ENCODE measurements at places on chromosomes 6 and 20.

- no peak for DNase-seq
Observed at GRCh38 chr20:48826883-48827771, 672 bp downstream of the PREX1 start.

DNA sequence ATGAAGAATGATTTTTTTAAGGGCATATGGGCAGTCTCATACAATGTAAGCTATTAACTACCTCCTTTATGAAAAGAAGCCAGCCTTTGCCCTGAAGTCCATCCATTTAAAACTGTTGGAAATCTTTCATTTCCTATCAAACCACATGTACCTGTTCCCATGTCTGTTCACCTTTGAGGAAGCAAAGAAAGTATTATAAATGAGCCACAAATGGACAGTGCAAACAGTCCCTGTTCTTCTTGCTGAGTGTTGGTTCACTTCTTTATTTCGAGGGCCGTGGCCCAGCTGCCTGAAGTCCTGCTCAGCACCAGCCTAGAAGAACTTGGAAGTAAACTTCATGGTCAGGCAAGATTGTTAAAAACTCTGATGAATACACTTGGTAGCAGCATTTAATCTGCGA, 112.4 kb downstream of the TMEM242 start:
- DNase-seq: no peak

DNA sequence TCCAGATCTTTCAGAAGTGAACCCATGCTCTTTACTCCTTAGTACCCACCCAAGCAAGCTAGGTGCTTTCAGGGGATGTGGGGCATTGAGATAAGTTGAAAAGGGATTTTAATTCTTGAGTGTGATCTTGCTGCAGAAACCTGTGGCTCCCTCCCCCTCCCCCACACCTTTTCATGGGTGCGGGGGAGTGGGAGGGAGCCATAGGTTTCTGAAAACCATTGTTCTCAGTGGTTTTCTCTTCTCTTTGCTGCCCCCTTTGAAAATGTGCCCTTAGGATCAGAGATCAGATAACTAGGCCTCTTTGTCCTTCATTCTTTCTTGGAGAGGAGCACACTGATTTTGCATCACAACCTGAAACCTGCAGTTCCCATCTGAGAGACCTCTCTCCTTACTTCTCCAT, 2.4 kb downstream of the PCSK2 start:
- DNase-seq: no peak

- no peak for DNase-seq
Observed at GRCh38 chr6:42419490-42420280, 32.0 kb downstream of the TRERF1 start.

DNA sequence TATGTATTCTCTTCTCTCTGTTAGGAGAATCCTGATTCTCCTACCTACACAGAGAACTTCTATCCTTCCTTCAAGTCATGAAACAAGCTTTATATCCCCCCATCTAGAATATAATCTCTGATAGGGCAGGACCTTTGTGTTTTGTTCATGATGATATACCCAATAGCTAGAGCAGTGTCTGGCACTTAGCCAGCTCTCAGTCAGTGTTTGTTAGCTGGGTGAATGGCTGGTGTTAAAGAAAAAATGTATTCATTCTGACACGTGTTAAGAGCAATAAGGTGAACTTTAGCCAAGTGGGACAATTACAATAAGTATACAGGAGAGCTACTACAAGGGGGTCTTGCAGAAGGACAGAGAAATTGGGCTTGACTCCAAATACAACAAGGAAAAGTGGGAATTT, 34.3 kb upstream of the TNFRSF21 start:
- DNase-seq: no peak

GRCh38 chr6:41713650-41714291, 21.6 kb downstream of the TFEB start:
- no peak for DNase-seq

DNA sequence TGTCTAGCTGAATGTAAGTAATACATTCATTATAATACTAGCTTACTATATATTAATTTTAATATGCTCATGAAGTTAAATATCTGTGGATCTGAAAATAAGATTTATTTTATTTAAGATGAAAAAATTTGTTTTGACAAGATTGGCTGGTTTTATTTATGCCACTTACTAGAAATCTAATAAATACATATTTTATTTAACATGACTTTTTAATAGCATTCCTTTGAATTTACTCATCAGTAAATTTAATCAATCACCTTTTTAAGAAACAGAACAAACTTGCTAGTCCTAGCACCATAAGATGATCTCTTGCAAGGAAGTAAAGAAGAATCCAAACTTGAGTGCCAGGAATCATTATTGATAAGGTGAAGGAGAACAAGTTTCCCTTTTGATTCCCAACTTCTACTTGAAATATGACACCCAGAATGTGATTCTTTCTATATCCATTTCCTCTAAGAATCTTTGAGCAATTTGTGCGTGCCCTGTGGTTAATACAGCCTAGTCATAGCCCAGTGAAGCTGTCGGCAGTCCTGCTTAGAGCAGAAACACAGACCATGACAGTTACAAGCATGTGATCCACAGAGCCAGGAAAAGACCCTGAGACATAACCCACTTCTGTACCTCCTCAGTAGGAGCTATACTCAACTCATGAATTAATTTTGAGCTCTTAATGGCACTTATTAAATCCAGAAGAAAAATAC, 282.3 kb upstream of the QKI start:
- no peak for DNase-seq

DNA sequence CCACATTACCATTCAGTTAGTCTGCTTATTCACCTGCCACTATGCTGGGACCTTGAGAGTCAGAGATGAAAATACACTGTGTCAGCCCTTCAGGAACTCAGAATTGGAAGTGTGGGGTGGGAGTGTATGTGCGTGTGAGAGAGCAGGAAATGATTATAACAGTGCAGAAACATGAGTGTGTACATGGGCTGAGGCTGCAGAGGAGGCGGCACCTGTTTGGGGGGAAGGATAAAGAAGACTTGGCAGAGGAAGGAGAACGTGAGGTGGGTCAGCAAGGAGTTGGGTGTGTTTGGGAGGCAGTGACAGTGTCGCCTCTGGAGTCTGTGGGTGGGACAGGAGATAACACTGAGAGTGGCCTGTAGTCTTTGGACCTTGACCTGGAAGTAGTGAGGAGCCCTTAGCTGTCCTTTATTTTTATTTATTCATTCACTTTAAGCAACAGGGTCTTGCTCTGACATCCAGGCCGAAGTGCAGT, 3.1 kb downstream of the CHMP4B start:
- DNase-seq: no peak

- DNase-seq: no peak
Observed at GRCh38 chr6:49339096-49339495, 124.0 kb downstream of the MMUT start.

DNA sequence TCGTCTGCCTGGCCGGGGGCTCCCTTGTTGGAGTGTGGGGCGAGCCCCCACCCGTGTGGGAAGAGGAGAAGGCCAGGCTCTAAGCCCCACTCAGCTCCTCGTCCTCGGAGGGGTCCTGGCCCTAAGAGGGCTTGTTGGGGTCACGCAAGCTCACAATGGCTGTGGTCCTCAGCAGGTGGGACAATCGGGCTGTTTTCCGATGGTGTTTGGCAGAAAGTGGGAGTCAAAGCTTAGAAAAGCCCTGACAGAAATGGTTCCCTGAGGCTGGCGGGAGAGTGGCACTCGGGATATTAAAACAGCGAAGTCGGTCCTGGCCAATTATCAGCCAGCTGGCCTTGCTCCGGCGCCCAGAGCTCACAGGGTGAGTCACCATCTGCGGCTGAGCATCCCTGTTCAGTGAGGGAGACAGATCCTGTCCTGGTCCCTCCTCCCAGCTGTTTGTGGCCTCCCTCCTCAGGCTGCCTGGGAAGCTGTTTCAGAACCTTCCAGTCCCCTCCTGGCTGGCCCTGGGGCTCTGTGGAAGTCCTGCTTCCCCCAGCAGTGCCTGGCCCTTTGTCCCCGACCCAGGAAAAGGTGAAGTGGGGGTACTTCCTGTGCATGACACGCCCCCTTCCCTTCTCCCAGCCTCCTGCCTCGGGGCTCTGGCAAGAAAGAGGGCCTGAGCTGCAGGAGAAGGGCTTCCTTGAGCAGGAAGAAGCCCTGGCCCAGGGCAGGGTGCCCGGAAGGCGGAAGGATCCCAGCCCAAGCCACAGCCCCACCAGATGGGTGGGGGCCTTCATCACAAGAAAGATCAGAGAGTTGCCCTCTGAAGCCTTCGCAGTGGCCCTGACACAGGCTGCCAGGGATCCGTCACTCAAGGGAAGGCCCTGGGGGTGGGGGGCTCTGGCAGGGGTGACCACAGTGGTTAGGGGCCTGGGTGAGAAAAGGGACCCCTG, 53.6 kb upstream of the BHLHE23 start:
- DNase-seq: no peak

GRCh38 chr20:14617123-14617522, 279.7 kb upstream of the FLRT3 start:
- no peak for DNase-seq

GRCh38 chr6:159969921-159970320, 1.0 kb downstream of the IGF2R start:
- DNase-seq: peak; percentile 48

DNA sequence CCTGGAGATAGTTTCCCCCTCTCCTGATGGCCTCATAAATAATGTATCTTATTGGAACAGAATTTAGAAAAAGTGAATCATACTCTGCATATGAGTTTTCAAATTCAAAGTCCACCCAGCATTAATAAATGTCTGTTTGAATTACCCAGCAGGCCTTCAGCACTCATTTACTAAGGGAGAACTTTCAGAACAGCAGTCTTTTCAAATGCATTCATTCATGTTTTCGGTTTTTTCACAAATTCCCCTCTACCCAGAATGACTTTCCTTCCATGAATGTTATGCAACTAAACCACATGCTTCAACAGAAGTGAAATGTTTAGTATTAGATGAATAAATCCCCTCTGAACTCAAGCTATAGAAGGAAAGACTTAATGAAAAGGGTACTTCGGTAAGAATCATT, 92.4 kb downstream of the RTN4IP1 start:
- DNase-seq: no peak

DNA sequence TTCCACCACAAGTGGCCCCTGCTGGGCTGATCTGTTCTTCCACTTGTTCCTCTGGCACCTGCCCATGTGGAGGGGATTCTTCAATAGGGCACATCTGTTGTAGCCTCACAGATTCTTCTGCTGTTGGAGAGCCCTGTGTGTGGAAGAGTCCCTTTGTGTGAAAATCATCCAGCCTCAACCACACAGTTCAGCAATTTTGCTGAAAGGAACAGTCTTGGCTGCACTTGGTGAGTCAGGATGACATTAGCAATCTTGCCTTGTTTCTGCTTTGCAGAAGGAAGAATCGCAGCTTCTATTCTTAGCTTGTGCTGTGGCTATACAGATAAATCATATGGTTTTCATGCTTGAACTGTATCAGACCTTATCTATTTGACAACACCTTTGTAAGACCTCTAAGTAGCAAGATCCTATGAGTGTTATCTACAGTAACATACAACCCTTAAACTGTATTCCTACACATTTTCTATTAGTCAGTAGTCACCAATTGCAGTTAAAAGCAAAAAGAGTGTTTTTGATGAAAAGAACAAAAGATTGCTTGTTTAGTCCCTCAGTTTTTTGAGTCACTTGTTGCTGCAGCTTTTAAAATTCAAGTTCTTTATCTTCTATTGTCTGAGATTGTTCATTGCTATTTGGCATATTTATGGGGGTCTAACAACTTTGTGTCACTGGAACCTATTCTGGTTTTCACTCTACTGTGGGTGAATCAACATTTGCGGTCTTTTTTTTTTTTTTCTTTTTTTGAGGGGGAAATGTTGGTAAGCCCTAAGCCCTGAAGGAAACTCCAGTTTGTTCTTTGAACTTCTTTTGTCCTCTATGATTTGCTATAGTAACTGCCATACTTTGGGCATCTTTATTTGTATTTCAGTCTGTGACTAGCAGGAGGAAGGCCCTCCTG, 231.6 kb downstream of the TFAP2B start:
- DNase-seq: no peak

GRCh38 chr6:107699254-107699653, 124.9 kb downstream of the SCML4 start:
- no peak for DNase-seq

- peak; percentile 36 for DNase-seq
Observed at GRCh38 chr6:44151348-44152108, 7.1 kb upstream of the CAPN11 start.

DNA sequence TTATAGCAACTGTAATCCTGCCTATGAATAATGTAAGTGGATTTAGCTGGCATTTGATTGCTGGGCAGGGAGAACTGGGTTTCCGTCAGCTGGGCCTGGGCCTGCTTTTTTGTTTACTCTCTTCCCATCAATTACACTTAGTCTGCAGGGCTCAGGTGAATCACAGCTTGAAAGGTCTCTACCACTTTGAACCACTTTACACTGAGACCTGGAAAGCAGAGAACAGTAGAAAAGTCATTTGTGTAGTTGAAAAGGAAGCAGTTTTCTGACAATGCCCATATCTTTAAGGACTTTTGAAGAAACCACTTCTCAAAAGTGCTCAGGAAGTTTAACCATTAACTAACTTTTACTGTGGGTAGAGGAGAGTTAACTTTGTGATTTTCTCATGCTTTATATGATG, 315.4 kb upstream of the SASH1 start:
- no peak for DNase-seq

DNA sequence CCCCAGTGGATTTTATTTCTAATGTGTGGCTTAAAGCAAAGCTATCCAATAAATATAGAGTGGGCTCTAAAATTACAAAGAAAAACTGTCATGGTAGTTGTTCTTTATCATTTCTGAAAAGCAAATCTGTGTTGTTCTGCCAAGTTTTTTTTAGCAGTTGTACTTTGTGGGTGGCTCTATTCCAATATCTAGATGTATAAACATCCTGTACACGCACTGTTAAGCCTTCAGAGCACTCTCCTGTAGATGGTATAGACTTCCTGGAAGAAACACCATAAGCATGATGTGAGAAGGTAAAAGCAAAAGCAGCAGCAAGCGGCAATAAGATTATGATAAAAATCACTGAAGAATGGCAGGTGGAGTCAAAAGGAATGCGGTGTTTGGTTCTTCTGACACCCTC, 21.5 kb upstream of the TMEM30A start:
- no peak for DNase-seq

DNA sequence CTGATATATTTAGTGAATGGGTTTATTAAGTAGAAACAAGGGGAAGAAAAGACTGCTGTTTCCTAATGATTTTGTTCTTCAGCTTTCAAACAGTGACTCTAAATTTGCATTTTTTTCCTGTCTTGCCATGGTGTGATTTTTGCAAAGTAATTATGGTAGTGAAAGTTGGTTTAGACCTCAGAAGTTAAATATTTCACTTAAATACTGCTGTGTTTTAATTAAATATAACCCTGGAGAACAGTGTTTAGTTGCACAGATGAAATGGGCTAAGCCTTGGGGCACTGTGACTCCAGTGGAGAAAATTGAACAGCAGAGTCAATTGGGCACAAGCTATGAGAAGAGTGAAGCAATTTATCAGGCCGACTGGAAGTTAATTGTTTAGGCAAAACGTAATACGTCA, 111.1 kb upstream of the MCHR2 start:
- DNase-seq: no peak

Data from NCI-H460 (cell line).